Diencephalon (tissue), 1 donor: ENCODE measurements at places on chromosomes 4 and X. TPM values are rescaled to one million over a fixed set of nuclear protein-coding genes. Genes with fewer than 3 reads are reported as not detected.

Gene RIPPLY1
- total RNA-seq = not detected

Gene CT45A6
- not detected for total RNA-seq

Gene SMARCA1
- 76.1 TPM for total RNA-seq

Gene SPRY1
- total RNA-seq = 13.8 TPM

Gene MAGEA2B
- total RNA-seq = not detected

Gene TAF7L
- 0.46 TPM for total RNA-seq

Gene PDGFC
- total RNA-seq = 15.0 TPM

Gene PLK4
- total RNA-seq = 11.8 TPM

Gene BOD1L1
- 58.8 TPM for total RNA-seq

Gene KIT
- 42.0 TPM for total RNA-seq

Gene SMAD1
- 37.6 TPM for total RNA-seq

Gene CLGN
- total RNA-seq = 10.8 TPM

Gene C4orf51
- total RNA-seq = not detected

Gene PDCL2
- not detected for total RNA-seq

Gene DMD
- 90.2 TPM for total RNA-seq

Gene SERPINA7
- total RNA-seq = not detected

Gene CENPVL1
- 6.7 TPM for total RNA-seq

Gene CNKSR2
- total RNA-seq = 54.7 TPM

Gene YTHDC1
- 78.9 TPM for total RNA-seq

Gene CC2D2A
- 27.2 TPM for total RNA-seq

Gene HEPH
- total RNA-seq = 13.1 TPM

Gene GASK1B
- 44.8 TPM for total RNA-seq

Gene GABRG1
- 90.7 TPM for total RNA-seq

Gene VCX
- not detected for total RNA-seq

Gene PPBP
- 4.6 TPM for total RNA-seq

Gene SRPK3
- 0.46 TPM for total RNA-seq

Gene PRICKLE3
- total RNA-seq = 0.69 TPM
